Kidney glomerular epithelial cell (primary cell): ENCODE measurements at places on chromosomes 16 and 17.
A peak's percentile ranks its signal among the peaks of the same experiment; 100 is the strongest.

- no peak for DNase-seq
Measured at GRCh38 chr17:549177-550040, 165.2 kb downstream of the VPS53 start.

DNA sequence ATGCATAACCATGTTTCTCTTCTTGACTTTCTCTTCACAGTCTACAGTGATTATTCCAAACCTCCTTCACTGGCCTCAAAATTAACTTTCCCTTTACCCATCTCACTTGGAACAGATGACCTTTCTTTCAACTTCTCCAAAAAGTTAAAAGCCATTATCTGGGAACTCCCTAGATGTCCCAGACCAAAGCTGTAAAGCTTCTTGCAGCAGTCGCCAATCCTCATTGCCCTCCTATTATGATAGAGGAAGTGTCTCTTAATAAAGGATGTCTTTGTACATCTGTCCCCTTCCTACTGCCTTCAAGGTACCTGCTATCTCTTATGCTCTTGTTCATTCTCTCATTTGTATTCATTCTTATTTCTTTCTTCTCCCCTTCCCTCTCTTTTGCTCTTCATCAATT, 127.5 kb downstream of the MRTFB start:
- no peak for DNase-seq

GRCh38 chr16:21076186-21076883, 74.3 kb downstream of the DNAH3 start:
- DNase-seq = no peak

DNA sequence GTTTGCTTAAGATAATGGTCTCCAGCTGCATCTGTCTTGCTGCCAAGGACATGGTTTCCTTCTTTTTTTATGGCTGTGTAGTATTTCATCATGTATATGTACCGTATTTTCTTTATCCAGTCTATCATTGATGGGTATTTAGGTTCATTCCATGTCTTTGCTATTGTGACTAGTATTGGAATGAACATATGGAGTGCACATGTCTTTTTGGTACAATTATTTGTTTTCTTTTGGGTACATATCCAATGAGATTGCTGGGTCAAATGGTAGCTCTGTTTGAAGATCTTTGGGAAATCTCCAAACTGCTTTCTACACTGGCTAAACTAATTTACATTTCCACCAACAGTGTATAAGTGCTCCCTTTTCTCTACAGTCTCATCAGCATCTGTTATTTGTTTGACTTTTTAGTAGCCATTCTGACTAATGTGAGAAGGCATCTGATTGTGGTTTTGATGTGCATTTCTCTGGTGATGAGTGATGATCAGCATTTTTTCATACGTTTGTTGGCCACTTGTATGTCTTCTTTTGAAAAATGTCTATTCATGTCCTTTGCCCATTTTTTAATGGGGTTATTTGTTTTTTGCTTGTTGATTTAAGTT, 66.2 kb downstream of the TNFRSF13B start:
- peak; percentile 59 for DNase-seq

DNA sequence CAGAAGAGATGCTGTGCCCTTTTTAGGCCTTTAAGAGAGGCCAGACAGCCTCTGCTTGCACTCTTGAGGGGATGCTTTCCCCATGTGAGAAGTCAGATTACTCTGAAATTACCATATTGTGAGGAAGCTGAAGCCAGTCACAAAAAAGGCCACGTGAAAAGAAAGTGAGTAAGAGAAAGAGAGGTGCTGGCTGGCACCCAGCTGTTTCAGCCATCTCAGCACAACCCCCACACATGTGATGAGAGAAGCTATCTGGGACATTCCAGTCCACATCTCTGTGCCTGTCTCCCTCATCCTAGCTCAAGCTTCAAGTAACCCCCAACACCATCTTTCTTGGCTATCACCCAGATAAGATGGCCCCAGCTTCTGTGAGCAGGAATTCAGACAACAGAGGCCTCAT, 131.4 kb downstream of the HS3ST2 start:
- no peak for DNase-seq

- no peak for DNase-seq
Measured at GRCh38 chr16:4749700-4750257, 15.4 kb downstream of the DNAAF8 start.

GRCh38 chr16:50238868-50239301, 27.5 kb upstream of the ADCY7 start:
- no peak for DNase-seq

GRCh38 chr17:79979221-79979741, 56.4 kb downstream of the TBC1D16 start:
- DNase-seq = no peak

DNA sequence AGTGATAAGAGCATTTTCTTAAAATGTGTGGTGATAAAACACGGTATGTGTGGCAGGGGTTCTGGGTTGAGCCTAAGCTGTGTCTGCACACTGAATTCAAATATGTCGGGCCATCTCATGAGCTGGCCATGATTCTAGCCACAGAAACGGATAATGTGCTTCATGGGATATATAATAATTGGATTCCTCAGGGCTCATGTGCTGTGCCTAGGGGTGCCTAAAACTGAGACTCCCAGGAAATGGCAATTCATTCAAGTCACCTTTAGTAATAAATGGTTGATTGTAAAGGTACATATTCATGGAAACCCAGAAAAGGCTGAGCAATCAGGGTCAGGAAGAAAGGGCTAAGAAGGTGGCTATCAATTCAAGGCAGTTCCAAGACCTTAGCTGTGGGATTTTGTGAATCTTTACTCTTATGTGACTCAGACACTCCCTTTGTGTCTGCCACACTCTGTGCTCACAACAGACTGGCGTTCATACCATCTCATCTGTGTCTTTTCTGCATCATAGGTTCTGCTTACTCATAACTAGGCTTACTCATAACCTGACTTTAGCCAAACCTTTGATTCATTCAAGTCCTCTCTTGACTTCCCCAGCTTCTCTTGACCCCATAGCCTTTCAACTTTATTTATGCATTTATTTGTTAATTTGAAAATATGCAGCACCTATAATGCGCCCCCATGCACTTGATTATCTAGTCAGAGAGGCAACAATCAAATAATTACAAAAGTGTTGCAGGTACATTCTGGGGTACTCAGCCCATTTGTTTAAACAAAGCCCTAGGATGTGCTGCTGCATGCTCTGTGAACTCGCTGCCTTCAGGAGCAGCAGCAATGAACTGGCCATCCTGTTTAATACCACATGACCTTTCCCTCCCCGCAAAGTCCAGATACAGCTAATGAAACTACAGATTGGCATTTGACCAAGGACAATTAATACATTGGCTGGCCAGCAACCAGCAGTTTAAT, 28.4 kb upstream of the MED13 start:
- peak; percentile 94 for DNase-seq

- no peak for DNase-seq
Measured at GRCh38 chr16:82954224-82954929, 327.6 kb downstream of the CDH13 start.

GRCh38 chr16:51095084-51095881, 55.8 kb downstream of the SALL1 start:
- no peak for DNase-seq

- no peak for DNase-seq
Measured at GRCh38 chr17:3848229-3848835, 2.3 kb upstream of the NCBP3 start.

DNA sequence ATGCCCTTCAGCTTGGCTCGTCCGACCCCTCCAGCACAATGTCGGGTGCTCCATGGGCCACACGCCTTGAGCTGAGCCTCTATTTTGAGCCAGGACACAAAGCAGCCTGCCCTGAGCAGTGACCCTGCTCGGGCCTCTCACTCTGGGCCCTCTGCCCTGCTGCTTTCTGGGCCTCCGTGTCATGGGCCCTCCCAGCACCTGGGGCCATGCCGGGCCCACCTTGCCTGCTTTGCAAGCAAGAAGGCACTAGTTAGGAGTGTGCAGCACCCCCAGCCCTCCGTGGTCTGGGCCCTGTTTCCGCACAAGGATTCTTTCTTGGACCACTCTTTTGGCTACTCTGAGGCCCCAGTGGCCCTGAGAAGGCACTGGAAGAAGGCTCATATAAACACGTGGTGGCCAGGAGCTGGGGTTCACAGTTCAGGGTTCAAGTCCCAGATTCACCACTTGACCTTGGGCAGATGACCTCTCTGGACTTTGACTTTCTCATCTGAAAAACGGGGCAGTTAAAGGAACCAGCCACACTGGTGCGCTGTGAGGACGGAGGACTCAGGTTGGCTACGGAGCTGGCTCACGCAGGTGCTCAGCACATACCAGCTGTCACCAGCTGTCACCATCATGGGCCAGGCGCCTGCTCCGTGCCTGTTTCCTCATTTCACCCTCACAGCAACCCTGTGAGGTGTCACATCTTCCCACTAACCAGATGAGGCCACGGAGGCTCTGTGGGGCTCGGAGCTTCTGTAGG, 166.0 kb upstream of the GSE1 start:
- DNase-seq = no peak

- DNase-seq = no peak
Measured at GRCh38 chr17:47700471-47701449, 6.8 kb downstream of the TBKBP1 start.
